Activated T-helper 17 cell treated with anti-CD3 and anti-CD28 coated beads, Interleukin-2, amount 50 U/mL, for 72 hours (primary cell): ENCODE measurements at places on chromosomes 2 and 18.

- no peak overlapping the region for H3K27ac ChIP-seq
- no peaks in the 10 kb centered on the region for H3K4me1 ChIP-seq
- H3K36me3 ChIP-seq = no peaks in the 10 kb centered on the region
- H3K27me3 ChIP-seq = no peaks in the 10 kb centered on the region
- H3K4me3 ChIP-seq = no peak overlapping the region
Observed at GRCh38 chr2:59875836-59876235, 677.6 kb downstream of the BCL11A start.

DNA sequence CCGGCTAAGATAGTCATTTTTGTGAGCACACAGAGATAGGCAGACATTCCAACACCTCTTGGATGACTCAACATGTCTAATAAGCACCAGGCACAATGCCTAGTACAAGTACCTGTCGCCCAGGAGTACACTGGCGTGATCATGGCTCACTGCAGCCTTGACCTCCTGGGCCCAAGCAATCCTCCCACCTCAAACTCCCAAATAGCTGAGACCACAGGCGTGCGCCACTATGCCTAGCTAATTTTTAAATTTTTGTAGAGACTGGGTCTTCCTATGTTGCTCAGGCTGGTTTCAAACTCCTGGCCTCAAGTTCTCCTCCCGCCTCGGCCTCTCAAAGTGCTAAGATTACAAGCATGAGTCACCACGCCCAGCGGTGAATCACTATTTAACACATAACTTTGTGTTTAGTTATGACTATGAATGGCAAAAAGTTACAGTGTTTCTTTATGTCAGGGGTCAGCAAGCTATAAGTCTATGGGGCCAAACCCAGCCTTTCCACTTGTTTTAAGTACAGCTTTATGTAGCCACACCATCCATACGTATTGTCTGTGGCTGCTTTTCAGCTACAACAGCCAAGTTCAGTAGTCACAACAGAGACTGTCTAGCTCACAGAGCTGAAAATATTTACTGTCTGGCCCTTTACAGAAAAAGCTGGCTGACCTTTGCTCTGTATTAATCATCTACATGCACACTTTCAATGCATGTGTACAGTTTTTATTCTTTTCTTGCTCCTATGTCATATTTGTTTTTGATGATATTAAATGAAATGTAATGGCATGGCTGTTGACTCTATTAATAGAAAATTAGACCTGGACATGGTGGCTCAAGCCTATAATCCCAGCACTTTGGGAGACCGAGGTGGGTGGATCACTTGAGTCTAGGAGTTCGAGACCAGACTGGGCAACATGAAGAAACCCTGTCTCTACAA is 18.7 kb downstream of the ORC2 start:
- peaks cover 99% of the 10 kb centered on the region for H3K36me3 ChIP-seq
- peak; percentile 89 for ATAC-seq
- peaks cover 22% of the 10 kb centered on the region for H3K4me1 ChIP-seq
- peak overlapping the region; percentile 86 for H3K27ac ChIP-seq
- peak overlapping the region; percentile 42 for H3K4me3 ChIP-seq
- no peaks in the 10 kb centered on the region for H3K27me3 ChIP-seq

DNA sequence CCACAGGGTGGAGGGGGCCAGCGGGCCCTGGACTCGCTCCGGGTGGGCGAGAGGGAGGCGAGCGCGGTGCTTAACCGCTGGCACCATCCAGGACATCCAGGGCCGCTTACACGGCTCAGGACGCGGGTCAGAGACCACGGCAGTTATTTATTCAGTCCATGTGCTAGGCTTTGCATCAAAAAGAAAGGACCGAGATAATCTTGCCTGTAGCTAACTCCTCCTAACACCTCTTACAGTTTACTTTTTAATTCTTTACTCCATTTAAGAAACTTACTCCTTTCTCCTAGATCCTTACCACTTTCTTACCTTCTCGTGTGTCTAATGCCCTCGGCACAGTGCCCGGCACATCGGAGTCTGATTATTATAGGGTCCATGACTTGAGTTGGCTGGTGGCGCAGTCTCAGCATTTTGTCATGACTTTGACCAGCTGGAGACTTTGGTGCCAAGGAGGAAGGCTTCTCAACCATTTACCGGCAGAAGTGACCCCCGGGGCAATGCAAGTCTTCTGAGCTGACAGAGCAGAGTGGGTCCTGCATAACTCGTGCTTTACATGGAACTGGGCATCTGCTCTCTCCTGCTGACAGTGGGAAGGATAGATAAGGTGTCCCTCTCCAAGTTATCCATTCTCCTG is 503 bp downstream of the ANXA4 start:
- peaks cover 5% of the 10 kb centered on the region for H3K36me3 ChIP-seq
- peak overlapping the region; percentile 86 for H3K27ac ChIP-seq
- H3K4me1 ChIP-seq = peaks cover 7% of the 10 kb centered on the region
- H3K27me3 ChIP-seq = no peaks in the 10 kb centered on the region
- peak; percentile 37 for ATAC-seq

- no peak for ATAC-seq
- H3K27ac ChIP-seq = no peak overlapping the region
- no peaks in the 10 kb centered on the region for H3K27me3 ChIP-seq
- H3K36me3 ChIP-seq = peaks cover 92% of the 10 kb centered on the region
Observed at GRCh38 chr2:165898381-165898780, 55.2 kb downstream of the TTC21B start.

DNA sequence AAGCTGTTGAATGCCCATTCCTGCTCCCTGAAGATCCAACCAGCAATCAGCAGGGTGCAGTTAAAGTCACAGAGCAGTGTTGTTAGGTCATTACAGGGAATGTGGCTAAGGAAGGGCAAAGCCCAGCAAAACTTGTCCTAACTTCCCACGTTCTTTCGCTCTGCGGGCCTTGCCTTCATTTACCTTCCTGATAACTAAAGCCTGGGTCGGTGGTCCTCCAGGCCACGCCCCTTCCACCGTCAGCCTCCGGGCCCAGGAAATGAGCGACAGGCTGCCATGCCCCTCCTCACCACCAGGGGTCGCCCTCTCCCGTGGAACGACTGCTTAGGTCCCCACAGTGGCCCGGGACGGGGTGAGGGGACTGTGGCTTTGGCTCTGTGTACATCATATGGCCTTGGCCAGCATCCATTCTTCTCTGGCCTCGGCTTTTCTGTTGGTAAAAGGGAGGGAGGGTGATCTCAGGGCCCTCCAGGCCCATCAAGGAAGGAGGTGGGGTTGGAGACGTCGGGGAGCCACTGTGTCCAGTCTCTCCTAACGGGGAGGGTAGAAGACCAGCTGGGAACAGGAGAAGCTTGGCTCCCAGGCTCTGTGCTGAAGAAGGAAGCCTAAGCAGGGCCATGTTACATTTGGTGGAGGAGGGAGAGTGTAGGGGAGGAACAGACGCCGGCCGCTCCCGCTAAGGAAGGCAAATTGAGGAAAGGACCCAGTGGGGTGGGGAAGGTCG is 2.2 kb downstream of the SH2D6 start:
- H3K4me1 ChIP-seq = peaks cover 12% of the 10 kb centered on the region
- H3K4me3 ChIP-seq = peak overlapping the region; percentile 54
- peak; percentile 79 for ATAC-seq
- peak overlapping the region; percentile 89 for H3K27ac ChIP-seq
- no peaks in the 10 kb centered on the region for H3K27me3 ChIP-seq

GRCh38 chr2:126748929-126749518 is 93.1 kb downstream of the GYPC start:
- ATAC-seq = peak; percentile 71
- peak overlapping the region; percentile 42 for H3K4me3 ChIP-seq
- H3K36me3 ChIP-seq = no peaks in the 10 kb centered on the region
- H3K27me3 ChIP-seq = no peaks in the 10 kb centered on the region
- H3K27ac ChIP-seq = peak overlapping the region; percentile 5

DNA sequence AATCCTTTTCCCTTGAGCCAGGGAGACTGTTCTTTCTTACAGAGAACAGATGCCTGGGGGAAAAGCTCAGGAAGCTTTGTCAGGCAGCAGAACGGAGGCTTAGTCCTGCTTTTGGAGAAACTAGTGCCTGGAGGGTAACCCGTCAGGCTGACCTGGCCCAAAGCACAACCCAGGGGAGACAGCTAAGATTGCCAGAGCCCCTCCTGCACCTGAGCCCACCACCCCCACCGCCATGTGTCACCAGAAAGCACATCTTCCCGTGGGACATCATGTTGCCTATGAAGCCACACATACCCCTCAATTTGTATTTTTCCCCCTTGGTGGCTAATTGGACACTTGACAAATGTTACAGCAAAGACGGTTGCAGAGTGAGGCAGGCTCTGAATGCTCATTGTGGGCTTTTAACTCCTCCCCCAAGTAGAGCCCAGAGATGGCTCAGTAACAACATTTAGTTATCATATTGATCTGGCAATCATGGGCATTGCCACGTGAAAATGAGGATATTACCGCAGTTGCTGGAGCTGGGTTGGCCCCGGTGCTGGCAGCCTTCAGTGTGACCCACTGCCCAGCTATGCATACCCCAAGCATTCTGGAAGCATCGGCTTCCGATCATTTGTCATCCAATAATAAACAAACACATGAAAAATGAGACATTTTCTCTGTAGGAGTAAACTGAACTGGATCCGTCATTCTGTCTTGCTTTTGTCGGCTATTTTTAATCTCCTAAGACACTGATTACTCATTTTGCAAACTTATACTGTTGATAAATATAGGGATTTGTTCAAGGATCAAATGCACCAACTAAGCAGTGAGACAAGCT is 229.5 kb downstream of the ATAD2B start:
- no peak for ATAC-seq
- peaks cover 6% of the 10 kb centered on the region for H3K4me1 ChIP-seq
- H3K27ac ChIP-seq = no peak overlapping the region
- H3K27me3 ChIP-seq = no peaks in the 10 kb centered on the region
- H3K4me3 ChIP-seq = no peak overlapping the region

- no peak overlapping the region for H3K27ac ChIP-seq
- no peak overlapping the region for H3K4me3 ChIP-seq
- ATAC-seq = peak; percentile 78
- no peaks in the 10 kb centered on the region for H3K36me3 ChIP-seq
- peaks cover 15% of the 10 kb centered on the region for H3K27me3 ChIP-seq
Observed at GRCh38 chr2:64862623-64863022, 126.6 kb upstream of the SLC1A4 start.

GRCh38 chr18:31430554-31430953 is 17.0 kb upstream of the DSG3 start:
- no peaks in the 10 kb centered on the region for H3K4me1 ChIP-seq
- H3K36me3 ChIP-seq = no peaks in the 10 kb centered on the region
- H3K4me3 ChIP-seq = no peak overlapping the region
- no peak overlapping the region for H3K27ac ChIP-seq
- no peak for ATAC-seq

DNA sequence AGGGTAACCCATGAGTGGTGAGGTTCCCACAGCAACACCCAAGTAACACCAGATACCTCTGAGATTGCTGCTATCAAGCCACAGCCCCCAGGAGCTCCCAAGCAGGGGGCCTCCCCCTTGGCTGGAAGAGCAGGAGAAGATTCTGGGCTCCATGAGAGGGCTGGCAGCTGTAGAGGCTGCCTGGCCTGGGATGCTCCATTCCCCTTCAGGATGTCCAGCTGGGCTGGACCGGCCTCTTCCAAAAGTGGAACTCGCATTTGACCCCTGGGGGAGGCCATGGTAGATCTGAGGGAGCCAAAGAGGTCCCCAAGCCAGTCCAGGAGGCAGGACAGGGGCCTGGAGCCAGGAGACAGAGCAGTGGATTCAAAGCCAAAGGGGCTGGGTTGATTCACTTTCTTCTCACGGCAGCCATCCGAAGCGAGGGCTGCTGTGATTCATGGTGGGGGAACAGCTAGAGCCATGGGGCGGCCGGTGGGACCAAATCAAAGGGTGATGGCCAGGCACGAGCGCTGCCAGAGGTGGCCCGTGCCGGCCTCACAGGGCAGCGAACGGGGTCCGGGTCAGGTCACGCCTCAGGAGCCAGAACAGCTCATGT is 95.3 kb upstream of the ID2 start:
- H3K27me3 ChIP-seq = peaks cover 9% of the 10 kb centered on the region
- H3K4me1 ChIP-seq = peaks cover 9% of the 10 kb centered on the region
- peak; percentile 54 for ATAC-seq
- H3K27ac ChIP-seq = peak overlapping the region; percentile 46
- H3K4me3 ChIP-seq = peak overlapping the region; percentile 31
- H3K36me3 ChIP-seq = no peaks in the 10 kb centered on the region

DNA sequence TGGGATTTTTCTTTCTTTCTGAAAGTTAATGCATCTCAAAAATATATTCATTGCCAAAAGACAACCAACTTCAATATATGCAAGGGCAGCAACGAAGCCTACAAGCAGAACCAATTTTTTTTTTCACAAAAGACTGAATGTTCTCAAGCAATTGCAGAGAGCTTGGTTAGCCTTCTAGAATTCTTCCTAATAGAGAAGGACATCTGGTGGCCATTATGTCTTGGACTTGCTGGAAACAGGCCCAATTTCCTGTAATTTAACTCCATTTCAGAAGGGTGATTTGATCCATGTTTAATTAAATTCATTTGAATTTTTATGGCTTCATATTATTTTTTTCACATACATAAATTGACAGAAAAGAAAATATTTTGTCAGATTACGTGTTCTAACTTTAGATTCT is 208.0 kb downstream of the TPGS2 start:
- H3K36me3 ChIP-seq = no peaks in the 10 kb centered on the region
- no peaks in the 10 kb centered on the region for H3K4me1 ChIP-seq
- H3K27me3 ChIP-seq = peaks cover 17% of the 10 kb centered on the region

DNA sequence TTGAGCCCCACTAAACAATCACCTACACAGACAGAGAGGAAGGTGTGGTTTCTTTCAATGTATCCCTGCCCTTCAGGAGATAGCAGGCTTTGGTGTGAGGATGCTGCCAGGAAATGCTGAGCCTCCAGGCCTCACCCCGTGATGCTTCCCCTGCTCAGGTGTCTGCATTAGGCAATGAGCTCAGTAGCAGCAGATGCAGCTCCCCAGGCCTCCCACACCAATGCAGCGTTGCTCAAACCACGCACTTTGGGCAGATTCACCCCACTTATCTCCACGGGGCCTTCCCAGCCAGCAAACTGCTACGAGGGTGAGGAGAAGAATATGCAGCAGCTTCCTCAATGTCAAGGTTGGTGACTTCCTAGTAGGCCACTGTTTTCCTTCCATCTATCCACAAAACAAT is 229.3 kb upstream of the PXDN start:
- no peaks in the 10 kb centered on the region for H3K4me1 ChIP-seq
- H3K27ac ChIP-seq = no peak overlapping the region
- H3K27me3 ChIP-seq = no peaks in the 10 kb centered on the region
- H3K36me3 ChIP-seq = no peaks in the 10 kb centered on the region
- no peak overlapping the region for H3K4me3 ChIP-seq

DNA sequence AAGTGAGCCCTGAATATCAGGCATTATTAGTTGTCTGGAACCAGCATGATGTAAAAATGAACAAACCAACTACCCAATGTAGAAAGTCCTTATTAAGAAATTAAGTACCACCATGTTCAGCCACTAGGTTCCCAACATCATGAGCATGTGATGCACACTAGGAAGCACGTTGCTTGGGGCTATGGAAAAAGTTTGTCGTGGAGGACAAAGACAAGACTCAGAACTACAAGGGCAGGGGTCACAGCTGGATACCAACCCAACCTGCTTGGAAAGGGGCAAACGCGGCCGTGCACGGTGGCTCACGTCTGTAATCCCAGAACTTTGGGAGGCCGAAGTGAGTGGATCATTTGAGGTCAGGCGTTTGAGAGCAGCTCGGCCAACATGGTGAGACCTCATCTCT is 64.0 kb downstream of the ADNP2 start:
- H3K4me3 ChIP-seq = no peak overlapping the region
- H3K4me1 ChIP-seq = peaks cover 6% of the 10 kb centered on the region
- H3K27ac ChIP-seq = no peak overlapping the region
- H3K27me3 ChIP-seq = peaks cover 29% of the 10 kb centered on the region

GRCh38 chr18:49371786-49372185 is 88.7 kb downstream of the DYM start:
- H3K36me3 ChIP-seq = peaks cover 38% of the 10 kb centered on the region
- H3K4me1 ChIP-seq = peaks cover 6% of the 10 kb centered on the region
- no peaks in the 10 kb centered on the region for H3K27me3 ChIP-seq
- H3K27ac ChIP-seq = no peak overlapping the region

GRCh38 chr18:3350566-3351527 is 88.9 kb downstream of the MYL12B start:
- H3K36me3 ChIP-seq = no peaks in the 10 kb centered on the region
- no peak overlapping the region for H3K27ac ChIP-seq
- H3K4me3 ChIP-seq = no peak overlapping the region
- peak; percentile 46 for ATAC-seq
- no peaks in the 10 kb centered on the region for H3K4me1 ChIP-seq
